ENCODE measurements at places on chromosomes 5 and 9.

DNA sequence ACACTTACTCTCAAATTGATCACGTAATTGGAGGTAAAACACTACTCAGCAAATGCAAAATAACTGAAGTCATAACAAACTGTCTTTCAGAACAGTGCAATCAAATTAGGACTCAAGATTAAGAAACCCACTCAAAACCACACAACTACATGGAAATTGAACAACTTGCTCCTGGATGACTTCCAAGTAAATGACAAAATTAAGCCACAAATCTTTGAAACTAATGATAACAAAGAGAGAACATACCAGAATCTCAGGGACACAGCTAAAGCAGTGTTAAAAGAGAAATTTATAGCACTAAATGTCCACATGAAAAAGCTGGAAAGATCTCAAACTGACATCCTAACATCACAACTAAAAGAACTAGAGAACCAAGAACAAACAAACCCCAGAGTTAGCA lies 540.5 kb upstream of the CDH18 start:
- H3K36me3 ChIP-seq, result no peaks in the 10 kb centered on the region
- DNase-seq, result no peak
- H3K4me3 ChIP-seq, result no peak overlapping the region

DNA sequence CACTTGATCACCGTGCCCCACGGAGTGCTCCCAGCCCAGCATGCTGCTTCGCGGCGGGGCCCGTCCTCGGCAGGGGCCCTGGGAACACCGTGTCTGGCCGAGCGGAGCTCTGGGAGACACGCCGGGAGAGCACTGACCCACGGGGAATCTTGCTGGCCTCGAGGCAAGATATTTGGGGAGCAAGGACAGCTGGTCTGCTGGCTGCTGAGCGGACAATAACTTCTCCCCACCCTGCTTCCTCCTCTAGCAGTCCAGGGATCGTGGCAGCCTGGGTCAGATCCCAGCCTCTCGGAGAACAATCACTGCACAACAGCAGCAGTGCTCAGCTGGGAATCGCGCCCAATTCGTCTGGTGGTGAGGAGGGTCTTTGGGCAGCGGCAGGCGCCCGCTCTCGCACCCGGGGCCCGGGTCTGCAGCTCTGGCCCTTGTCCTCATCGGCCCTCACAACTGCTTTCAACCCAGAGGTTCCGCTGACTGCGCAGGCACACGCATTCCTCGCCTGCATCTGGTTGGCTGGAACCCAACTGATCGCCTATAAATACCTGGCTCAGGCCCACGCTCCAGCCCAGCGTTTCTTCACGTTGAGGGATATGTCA lies 43.4 kb downstream of the DBH start:
- no peaks in the 10 kb centered on the region for H3K36me3 ChIP-seq
- no peak overlapping the region for H3K27ac ChIP-seq
- H3K4me1 ChIP-seq, result peaks cover 38% of the 10 kb centered on the region
- peak overlapping the region; percentile 8 for H3K4me3 ChIP-seq
- no peaks in the 10 kb centered on the region for H3K27me3 ChIP-seq

GRCh38 chr9:89843591-89843990 lies 238.8 kb downstream of the GADD45G start:
- no peaks in the 10 kb centered on the region for H3K27me3 ChIP-seq
- no peak for DNase-seq
- H3K36me3 ChIP-seq, result no peaks in the 10 kb centered on the region
- no peak overlapping the region for H3K27ac ChIP-seq

- no peaks in the 10 kb centered on the region for H3K36me3 ChIP-seq
- H3K4me1 ChIP-seq, result no peaks in the 10 kb centered on the region
- no peaks in the 10 kb centered on the region for H3K27me3 ChIP-seq
- H3K27ac ChIP-seq, result no peak overlapping the region
- no peak for DNase-seq
- no peak overlapping the region for H3K4me3 ChIP-seq
Measured at GRCh38 chr5:127785098-127785927, 82.1 kb downstream of the CCDC192 start.

GRCh38 chr5:169944922-169945680 lies 35.2 kb downstream of the INSYN2B start:
- H3K36me3 ChIP-seq, result no peaks in the 10 kb centered on the region
- H3K27me3 ChIP-seq, result no peaks in the 10 kb centered on the region
- no peaks in the 10 kb centered on the region for H3K4me1 ChIP-seq
- no peak for DNase-seq
- H3K27ac ChIP-seq, result no peak overlapping the region

GRCh38 chr9:34663303-34663605 lies 797 bp upstream of the CCL27 start:
- peak overlapping the region; percentile 8 for H3K27ac ChIP-seq
- no peak for DNase-seq
- no peaks in the 10 kb centered on the region for H3K27me3 ChIP-seq

Data from esophagus muscularis mucosa (tissue), 4 donors.